ENCODE measurements at places on chromosomes 7 and 10. TPM values are rescaled to one million over a fixed set of nuclear protein-coding genes. Genes with fewer than 3 reads are reported as not detected.

The NPY4R gene
- total RNA-seq = not detected

The MOGAT3 gene
- not detected for total RNA-seq

The MRPS17 gene
- 36.4 TPM for total RNA-seq

The ANXA8 gene
- total RNA-seq = not detected

The INMT gene
- total RNA-seq = not detected

The PDZD7 gene
- 0.93 TPM for total RNA-seq

The LIPN gene
- not detected for total RNA-seq

The ZNF282 gene
- total RNA-seq = 44.7 TPM

The AKR1C1 gene
- 1.0 TPM for total RNA-seq

The CDHR3 gene
- total RNA-seq = 1.0 TPM

The ZFAND2A gene
- total RNA-seq = 24.2 TPM

The BLNK gene
- not detected for total RNA-seq

The ANK3 gene
- 22.9 TPM for total RNA-seq

The VAX1 gene
- not detected for total RNA-seq

The FOXI2 gene
- not detected for total RNA-seq

The MRPS33 gene
- total RNA-seq = 74.2 TPM

The PLXDC2 gene
- not detected for total RNA-seq

The VWDE gene
- total RNA-seq = 1.9 TPM

The CASTOR2 gene
- 4.8 TPM for total RNA-seq

The ZNF735 gene
- not detected for total RNA-seq

The NEUROG3 gene
- total RNA-seq = not detected

The FEZF1 gene
- total RNA-seq = not detected

The CHAT gene
- total RNA-seq = 0.24 TPM

The ZNF117 gene
- total RNA-seq = 3.6 TPM

The KCP gene
- total RNA-seq = 0.17 TPM

The KCND2 gene
- total RNA-seq = not detected

The GNAT3 gene
- not detected for total RNA-seq

The COL1A2 gene
- total RNA-seq = 6.0 TPM

The SUN3 gene
- not detected for total RNA-seq

The TUBB8 gene
- total RNA-seq = not detected

The TRRAP gene
- total RNA-seq = 65.1 TPM

The GRID2IP gene
- not detected for total RNA-seq

The CYP26A1 gene
- total RNA-seq = not detected

The SEMA4G gene
- total RNA-seq = 1.4 TPM

The GARIN1A gene
- total RNA-seq = 0.37 TPM
